ENCODE measurements at places on chromosomes 16 and 17. TPM values are rescaled to one million over a fixed set of nuclear protein-coding genes. Genes with fewer than 3 reads are reported as not detected.

DNA sequence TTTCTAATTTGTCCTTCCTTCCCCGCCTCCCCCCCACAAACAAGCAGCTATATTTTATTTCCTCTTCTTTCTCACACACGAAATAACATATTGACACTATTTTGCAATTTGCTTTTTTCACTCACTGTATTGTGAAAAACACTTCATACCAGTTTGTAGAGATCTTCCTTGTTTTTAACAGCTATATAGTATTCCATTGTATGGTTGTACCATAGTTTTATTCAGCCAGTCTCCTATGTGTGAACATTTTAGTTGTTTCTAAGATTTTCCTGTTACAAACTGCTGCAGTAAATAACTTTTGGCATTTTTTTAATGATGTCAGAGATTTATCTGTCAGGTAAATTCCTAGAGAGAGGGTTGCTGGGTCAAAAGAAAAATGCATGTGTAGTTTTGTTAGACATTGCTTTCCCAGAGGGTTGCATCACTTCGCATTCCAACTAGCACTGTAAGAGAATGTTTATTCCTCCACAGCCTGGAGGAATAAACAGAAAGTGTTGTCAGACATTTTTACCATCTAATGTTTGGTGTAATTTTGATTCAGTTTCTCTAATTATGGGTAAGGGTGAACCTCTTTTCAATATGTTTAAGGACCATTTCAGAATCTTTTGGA, 101.2 kb downstream of the MRTFB start:
- H3K27ac ChIP-seq = no peak overlapping the region
- peaks cover 17% of the 10 kb centered on the region for H3K36me3 ChIP-seq
- H3K4me3 ChIP-seq = no peak overlapping the region
- peaks cover 2% of the 10 kb centered on the region for H3K4me1 ChIP-seq
- no peak for DNase-seq

GRCh38 chr16:82945420-82946101, 318.8 kb downstream of the CDH13 start:
- H3K4me1 ChIP-seq = peaks cover 6% of the 10 kb centered on the region
- no peak overlapping the region for H3K27ac ChIP-seq
- H3K27me3 ChIP-seq = no peaks in the 10 kb centered on the region
- DNase-seq = no peak

DNA sequence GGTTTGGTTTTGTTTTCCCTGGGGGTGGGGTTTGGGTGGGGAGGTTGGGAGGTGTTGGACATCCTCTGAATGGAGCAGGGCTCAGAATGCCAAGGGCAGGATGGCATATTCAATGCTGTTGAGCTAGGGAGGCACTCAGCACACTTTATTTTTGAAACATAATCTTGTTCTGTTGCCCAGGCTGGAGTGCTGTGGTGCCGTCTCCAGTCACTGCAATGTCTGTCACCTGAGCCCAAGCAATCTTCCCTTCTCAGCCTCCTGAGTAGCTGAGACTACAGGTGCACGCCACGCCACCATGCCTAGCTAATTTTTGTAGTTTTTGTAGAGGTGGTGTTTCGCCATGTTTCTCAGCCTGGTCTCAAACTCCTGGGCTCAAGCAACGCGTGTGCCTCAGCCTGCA, 186.1 kb downstream of the RPTOR start:
- H3K27me3 ChIP-seq = no peaks in the 10 kb centered on the region
- DNase-seq = no peak
- peak overlapping the region; percentile 50 for H3K4me3 ChIP-seq
- H3K36me3 ChIP-seq = peaks cover 10% of the 10 kb centered on the region
- peak overlapping the region; percentile 77 for H3K27ac ChIP-seq

DNA sequence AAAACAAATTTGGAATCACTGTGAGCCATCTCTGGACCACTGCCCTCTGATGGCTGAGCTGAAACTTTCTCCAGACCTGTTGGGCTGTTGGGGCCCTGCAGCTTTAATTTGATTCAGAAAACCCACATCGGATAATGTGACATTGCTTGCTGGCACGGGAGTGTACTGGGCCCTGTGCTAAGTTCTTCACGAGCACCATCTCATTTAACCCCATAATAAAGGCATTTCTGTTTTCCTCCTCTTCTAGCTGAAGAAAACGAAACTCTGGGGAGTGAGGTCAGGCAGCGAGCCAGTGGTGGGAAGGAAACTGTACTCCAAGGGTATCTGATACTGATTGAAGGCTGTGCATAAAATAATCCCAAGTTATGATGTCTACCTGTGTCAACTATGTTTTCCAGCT, 34.5 kb upstream of the TNRC6A start:
- DNase-seq = no peak
- peaks cover 3% of the 10 kb centered on the region for H3K27me3 ChIP-seq
- H3K36me3 ChIP-seq = no peaks in the 10 kb centered on the region
- H3K4me3 ChIP-seq = no peak overlapping the region

- no peak overlapping the region for H3K27ac ChIP-seq
- DNase-seq = no peak
- H3K4me3 ChIP-seq = no peak overlapping the region
- H3K27me3 ChIP-seq = peaks cover 5% of the 10 kb centered on the region
- no peaks in the 10 kb centered on the region for H3K4me1 ChIP-seq
These were observed 36.9 kb downstream of the SLC47A1 start for GRCh38 chr17:19570544-19571062.

- no peak overlapping the region for H3K27ac ChIP-seq
- H3K4me3 ChIP-seq = no peak overlapping the region
- peaks cover 27% of the 10 kb centered on the region for H3K36me3 ChIP-seq
- DNase-seq = peak; percentile 66
These were observed 675.3 kb downstream of the MAF start for GRCh38 chr16:78925083-78925767.

GRCh38 chr17:3693141-3693540, 2.8 kb downstream of the P2RX5 start:
- no peak overlapping the region for H3K27ac ChIP-seq
- no peak for DNase-seq
- peaks cover 9% of the 10 kb centered on the region for H3K36me3 ChIP-seq
- H3K4me3 ChIP-seq = no peak overlapping the region

DNA sequence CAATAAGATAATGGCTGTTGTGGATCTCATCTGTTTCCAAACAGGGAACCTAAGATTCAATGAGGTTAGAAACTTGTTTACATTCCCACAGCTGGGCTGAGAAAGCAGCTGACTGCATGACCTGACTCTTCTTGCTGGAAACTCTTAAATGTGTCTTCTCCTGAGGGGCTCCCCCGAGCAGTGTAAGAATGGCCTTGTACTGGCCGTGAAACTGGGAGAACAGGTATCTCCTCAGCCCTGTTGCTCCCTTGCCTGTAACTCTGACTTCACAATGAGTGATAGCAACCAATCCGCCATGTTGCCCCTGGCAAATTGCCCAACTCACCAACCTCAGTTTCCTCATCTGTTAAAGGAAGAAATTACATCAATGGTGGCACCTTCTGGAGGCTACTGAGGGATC, 59.1 kb upstream of the CCL2 start:
- H3K36me3 ChIP-seq = no peaks in the 10 kb centered on the region
- H3K4me3 ChIP-seq = no peak overlapping the region
- H3K4me1 ChIP-seq = peaks cover 2% of the 10 kb centered on the region
- H3K27me3 ChIP-seq = peaks cover 34% of the 10 kb centered on the region
- DNase-seq = no peak

GRCh38 chr17:2412561-2413021, 11.7 kb upstream of the MNT start:
- H3K4me3 ChIP-seq = no peak overlapping the region
- peaks cover 3% of the 10 kb centered on the region for H3K4me1 ChIP-seq
- H3K27me3 ChIP-seq = no peaks in the 10 kb centered on the region
- no peak overlapping the region for H3K27ac ChIP-seq
- H3K36me3 ChIP-seq = peaks cover 5% of the 10 kb centered on the region

GRCh38 chr17:28370744-28371103, 617 bp upstream of the VTN start:
- H3K4me3 ChIP-seq = peak overlapping the region; percentile 79
- no peaks in the 10 kb centered on the region for H3K36me3 ChIP-seq
- H3K4me1 ChIP-seq = peaks cover 16% of the 10 kb centered on the region
- no peaks in the 10 kb centered on the region for H3K27me3 ChIP-seq
- no peak for DNase-seq

- H3K4me1 ChIP-seq = peaks cover 39% of the 10 kb centered on the region
- H3K36me3 ChIP-seq = peaks cover 18% of the 10 kb centered on the region
- H3K27ac ChIP-seq = peak overlapping the region; percentile 97
- H3K4me3 ChIP-seq = peak overlapping the region; percentile 77
These were observed 3.3 kb upstream of the SLFN12L start for GRCh38 chr17:35540589-35541404.

GRCh38 chr16:12186774-12187335, 210.3 kb downstream of the SNX29 start:
- DNase-seq = no peak
- no peaks in the 10 kb centered on the region for H3K36me3 ChIP-seq
- H3K4me1 ChIP-seq = no peaks in the 10 kb centered on the region
- H3K27me3 ChIP-seq = no peaks in the 10 kb centered on the region
- H3K27ac ChIP-seq = no peak overlapping the region

DNA sequence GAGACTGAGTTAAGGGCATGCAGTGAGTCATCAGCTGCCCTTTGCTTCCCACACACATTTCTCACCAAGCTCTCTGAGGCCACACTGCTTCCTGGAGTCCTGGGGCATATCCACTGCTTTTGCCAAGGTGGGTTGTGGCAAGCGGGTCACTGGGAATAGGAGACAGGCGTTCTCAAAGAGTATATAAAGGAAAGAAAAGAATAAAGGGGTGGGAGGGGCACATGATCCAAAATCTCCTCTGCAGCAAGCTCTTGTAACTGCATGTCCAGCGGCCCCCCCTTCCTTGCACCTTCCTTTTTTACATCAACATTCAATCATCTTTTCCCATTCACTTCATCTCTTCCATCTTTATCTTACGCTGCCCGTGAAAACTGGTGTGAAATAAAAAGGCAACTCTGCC, 259.1 kb upstream of the RPL38 start:
- no peaks in the 10 kb centered on the region for H3K4me1 ChIP-seq
- no peaks in the 10 kb centered on the region for H3K27me3 ChIP-seq
- no peak overlapping the region for H3K4me3 ChIP-seq
- H3K27ac ChIP-seq = no peak overlapping the region
- no peaks in the 10 kb centered on the region for H3K36me3 ChIP-seq

DNA sequence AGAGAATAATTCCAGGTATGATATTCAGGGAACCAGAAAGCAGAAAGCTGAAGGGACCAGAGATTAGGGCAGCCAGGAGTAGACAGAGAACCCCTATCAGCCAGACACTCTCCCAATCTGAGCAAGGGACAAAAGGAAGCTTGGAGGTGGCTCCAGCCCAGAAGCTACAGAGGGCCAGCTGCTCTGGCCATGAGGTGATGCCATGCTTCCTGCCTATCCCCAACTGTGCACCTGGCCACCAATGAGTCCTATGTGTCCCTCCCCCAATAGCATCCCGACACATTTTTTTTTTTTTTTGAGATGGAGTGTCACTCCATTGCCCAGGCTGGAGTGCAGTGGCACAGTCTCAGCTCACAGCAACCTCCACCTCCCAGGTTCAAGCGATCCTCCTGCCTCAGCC, 30.0 kb downstream of the NSMCE1 start:
- DNase-seq = no peak
- H3K4me3 ChIP-seq = peak overlapping the region; percentile 68
- H3K36me3 ChIP-seq = peaks cover 17% of the 10 kb centered on the region
- H3K27ac ChIP-seq = peak overlapping the region; percentile 99

NME4 gene
- total RNA-seq = 62.5 TPM

KIF19 gene
- 0.51 TPM for total RNA-seq

SGCA gene
- 0.59 TPM for total RNA-seq

HSF5 gene
- 2.9 TPM for total RNA-seq
